Activated CD4-positive, CD25-positive, alpha-beta regulatory T cell treated with anti-CD3 and anti-CD28 coated beads, Interleukin-2, amount 50 U/mL, for 24 hours (primary cell): ENCODE measurements at places on chromosomes 12 and 14.

DNA sequence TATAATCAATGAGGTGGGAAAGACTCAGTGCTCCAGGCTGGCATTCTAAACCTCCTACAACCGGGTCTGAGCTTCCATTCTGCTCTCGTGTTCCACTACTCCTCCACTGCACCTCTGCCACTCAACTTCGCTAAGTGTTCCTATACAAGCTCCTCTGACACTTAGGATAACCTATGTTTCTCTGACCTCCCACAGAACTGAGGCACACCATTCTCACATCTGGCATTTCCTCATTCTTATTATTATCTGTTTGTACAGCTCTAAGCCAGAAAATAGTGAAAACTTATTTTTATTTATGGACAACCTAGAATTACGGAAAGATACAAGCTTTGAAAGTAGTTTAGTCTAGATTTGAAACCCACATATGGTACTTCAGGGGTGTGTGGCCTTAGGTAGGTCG, 127.0 kb downstream of the MED13L start:
- no peak for ATAC-seq

- no peak for ATAC-seq
Observed at GRCh38 chr12:120483621-120484020, 12.3 kb upstream of the DYNLL1 start.

DNA sequence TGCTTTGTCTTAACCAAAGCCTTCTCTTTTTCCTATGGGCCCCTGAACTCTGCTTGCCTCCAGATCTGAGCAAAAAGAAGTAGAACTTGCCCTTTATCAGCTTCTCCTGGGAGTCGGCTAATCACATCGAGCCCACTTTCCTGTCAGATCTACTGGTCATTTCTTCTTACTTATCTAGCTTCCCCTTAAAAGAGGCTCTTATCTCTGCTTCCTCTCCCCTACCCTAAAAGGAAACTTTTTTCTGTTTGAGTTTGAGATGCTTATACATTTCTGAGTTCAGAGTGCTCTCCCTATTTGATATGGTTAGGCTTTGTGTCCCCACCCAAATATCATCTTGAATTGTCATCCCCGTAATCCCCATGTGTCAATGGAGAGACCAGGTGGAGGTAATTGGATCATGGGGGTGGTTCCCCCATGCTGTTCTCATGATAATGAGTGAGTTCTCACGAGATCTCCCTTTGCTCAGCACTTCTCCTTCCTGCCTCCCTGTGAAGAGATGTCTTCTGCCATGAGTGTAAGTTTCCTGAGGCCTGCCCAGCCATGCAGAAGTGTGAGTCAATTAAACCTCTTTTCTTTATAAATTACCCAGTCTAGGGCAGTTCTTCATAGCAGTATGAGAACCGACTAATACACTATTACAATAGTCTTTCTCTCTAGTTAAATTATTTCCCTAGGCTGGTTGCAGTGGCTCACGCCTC, 114.7 kb upstream of the AMN1 start:
- ATAC-seq: no peak

DNA sequence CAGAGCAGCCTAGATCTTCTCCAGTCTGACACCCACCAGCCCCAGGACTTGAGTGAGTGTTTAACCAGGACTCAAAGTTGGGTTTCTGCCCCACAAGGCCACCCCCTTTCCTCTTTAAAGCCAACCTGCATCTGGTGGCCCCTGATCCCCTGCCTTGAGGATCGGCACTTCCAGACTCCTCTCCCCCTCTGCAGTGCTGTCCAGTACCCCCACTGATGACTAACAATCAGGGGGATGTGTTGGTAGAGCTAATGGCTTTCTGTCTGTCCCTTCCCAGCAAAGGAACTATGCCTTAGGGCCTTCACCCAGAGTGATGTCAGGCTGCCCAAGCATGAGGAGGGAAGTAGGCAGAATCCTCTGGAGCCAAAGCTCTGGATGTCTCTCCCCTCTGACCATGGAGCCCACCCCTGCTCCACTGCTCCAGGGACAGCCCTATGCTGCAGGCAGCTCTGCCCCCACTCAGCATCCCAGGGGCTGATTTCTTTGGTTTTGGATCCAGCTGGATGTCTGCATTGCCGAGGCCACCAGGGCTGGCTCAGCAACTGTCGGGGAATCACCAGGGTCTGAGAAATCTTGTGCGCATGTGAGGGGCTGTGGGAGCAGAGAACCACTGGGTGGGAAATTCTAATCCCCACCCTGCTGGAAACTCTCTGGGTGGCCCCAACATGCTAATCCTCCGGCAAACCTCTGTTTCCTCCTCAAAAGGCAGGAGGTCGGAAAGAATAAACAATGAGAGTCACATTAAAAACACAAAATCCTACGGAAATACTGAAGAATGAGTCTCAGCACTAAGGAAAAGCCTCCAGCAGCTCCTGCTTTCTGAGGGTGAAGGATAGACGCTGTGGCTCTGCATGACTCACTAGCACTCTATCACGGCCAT, 42.9 kb downstream of the DAD1 start:
- no peak for ATAC-seq

DNA sequence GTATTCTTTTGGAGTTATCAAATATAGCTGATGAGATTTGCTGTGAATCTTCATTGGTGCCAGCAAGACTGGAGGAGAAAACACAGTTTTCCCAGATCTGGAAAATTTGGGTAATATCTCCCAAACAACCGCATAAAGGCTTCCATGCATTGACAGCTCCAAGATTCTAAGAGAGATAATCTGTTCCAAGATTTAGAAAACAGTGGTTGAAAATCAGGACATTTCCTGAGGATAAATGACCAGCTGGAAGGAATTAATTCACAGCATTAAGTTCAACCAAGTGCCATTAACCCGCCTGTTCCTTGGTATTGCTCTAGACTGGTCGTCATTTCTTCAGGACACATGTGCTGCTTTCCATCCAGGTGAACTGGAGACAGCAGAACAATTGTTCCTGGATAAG, 147.9 kb upstream of the PRICKLE1 start:
- ATAC-seq: no peak

- no peak for ATAC-seq
Observed at GRCh38 chr14:59846595-59846994, 24.0 kb downstream of the RTN1 start.

- ATAC-seq: peak; percentile 44
Observed at GRCh38 chr14:69612014-69612782, 802 bp downstream of the SUSD6 start.

- ATAC-seq: no peak
Observed at GRCh38 chr14:100836941-100837804, 11.3 kb downstream of the MEG3 start.
